ENCODE measurements at places on chromosomes 2 and 18. TPM values are rescaled to one million over a fixed set of nuclear protein-coding genes. Genes with fewer than 3 reads are reported as not detected.

- DNase-seq, result no peak
- peaks cover 7% of the 10 kb centered on the region for H3K4me1 ChIP-seq
- no peak overlapping the region for H3K4me3 ChIP-seq
- no peaks in the 10 kb centered on the region for H3K27me3 ChIP-seq
- H3K27ac ChIP-seq, result no peak overlapping the region
These were observed 36.0 kb downstream of the SULT1C2 start for GRCh38 chr2:108324531-108325255.

GRCh38 chr2:105125428-105125827, 87.6 kb downstream of the MRPS9 start:
- no peaks in the 10 kb centered on the region for H3K36me3 ChIP-seq
- H3K27me3 ChIP-seq, result peaks cover 14% of the 10 kb centered on the region
- no peak for DNase-seq
- H3K4me3 ChIP-seq, result no peak overlapping the region
- H3K4me1 ChIP-seq, result no peaks in the 10 kb centered on the region

DNA sequence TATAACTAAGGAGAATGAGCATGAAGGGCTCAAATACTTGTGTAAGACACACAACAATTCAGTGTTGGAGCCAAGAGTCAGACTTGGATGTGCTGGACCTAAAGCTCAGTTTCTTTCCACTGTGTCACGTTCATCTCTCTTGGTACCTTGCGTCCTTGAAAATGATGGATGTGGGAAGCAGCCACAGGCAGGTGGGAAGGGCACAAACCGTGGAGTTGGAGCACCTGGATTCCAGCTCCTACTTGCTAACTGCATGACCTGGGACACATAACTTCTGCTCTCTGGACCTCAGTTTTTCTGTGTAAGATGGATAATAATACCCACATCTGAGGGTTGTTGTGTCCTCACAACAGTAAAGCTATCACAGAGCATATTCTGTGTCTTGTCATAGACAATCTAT, 53.1 kb upstream of the PPP1CB start:
- H3K36me3 ChIP-seq, result no peaks in the 10 kb centered on the region
- DNase-seq, result no peak
- H3K27ac ChIP-seq, result no peak overlapping the region
- no peak overlapping the region for H3K4me3 ChIP-seq
- H3K4me1 ChIP-seq, result peaks cover 15% of the 10 kb centered on the region

- no peaks in the 10 kb centered on the region for H3K36me3 ChIP-seq
- DNase-seq, result no peak
- H3K4me3 ChIP-seq, result no peak overlapping the region
- H3K4me1 ChIP-seq, result no peaks in the 10 kb centered on the region
- no peak overlapping the region for H3K27ac ChIP-seq
These were observed 137.6 kb downstream of the TNS1 start for GRCh38 chr2:217864963-217865772.

- no peaks in the 10 kb centered on the region for H3K36me3 ChIP-seq
- no peaks in the 10 kb centered on the region for H3K4me1 ChIP-seq
- no peaks in the 10 kb centered on the region for H3K27me3 ChIP-seq
- no peak for DNase-seq
These were observed 398.7 kb downstream of the DSEL start for GRCh38 chr18:67117804-67118203.

DNA sequence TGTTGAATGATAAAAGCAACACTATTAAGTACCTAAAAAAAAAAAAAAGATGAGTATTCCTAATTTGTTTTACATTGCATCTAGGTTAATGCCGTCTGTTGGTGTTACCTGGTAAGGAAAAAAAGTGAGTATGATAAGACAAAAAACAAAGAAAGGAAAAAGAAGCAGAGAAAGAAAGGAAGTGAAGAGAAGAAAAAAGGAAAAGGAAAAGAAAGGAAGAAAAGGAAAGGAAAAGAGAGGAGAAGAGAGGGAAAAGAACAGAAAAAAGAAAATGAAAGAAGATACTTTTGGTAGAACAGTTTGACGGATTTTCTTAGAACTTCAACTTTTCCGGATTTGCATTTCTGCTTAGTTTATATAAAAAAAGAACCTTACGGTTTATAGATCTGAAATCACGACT, 387.9 kb downstream of the METTL4 start:
- no peak overlapping the region for H3K4me3 ChIP-seq
- H3K27me3 ChIP-seq, result no peaks in the 10 kb centered on the region
- no peak overlapping the region for H3K27ac ChIP-seq
- no peaks in the 10 kb centered on the region for H3K4me1 ChIP-seq
- no peaks in the 10 kb centered on the region for H3K36me3 ChIP-seq

- H3K27me3 ChIP-seq, result no peaks in the 10 kb centered on the region
- no peaks in the 10 kb centered on the region for H3K36me3 ChIP-seq
- H3K27ac ChIP-seq, result no peak overlapping the region
- no peak overlapping the region for H3K4me3 ChIP-seq
These were observed 200.8 kb downstream of the TFCP2L1 start for GRCh38 chr2:121084130-121084680.

DNA sequence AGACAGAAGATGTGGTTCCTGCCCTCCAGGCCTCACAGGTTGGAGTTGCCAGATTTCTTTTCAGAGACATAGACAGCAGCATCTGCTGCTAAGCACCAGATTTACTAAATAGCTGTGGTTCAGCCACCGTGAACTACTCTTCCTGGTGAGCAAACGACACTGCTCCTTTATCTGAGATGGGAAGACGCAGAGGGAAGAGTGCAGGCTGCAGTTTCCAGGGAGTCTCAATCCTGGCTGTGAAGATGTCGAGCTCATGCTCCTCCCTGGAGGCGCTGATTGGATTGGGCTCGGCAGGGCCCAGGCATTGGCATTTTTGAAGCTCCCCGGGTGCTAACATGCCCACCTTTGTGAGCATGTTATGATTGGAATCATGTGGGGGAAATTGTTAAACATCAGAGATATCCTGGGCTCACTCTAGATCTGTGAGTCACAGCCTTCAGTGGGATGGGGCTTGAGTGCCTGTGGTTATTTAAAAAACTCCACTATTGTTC, 314.8 kb downstream of the TSN start:
- no peaks in the 10 kb centered on the region for H3K36me3 ChIP-seq
- DNase-seq, result no peak
- no peaks in the 10 kb centered on the region for H3K4me1 ChIP-seq
- no peak overlapping the region for H3K4me3 ChIP-seq
- no peaks in the 10 kb centered on the region for H3K27me3 ChIP-seq

- no peaks in the 10 kb centered on the region for H3K27me3 ChIP-seq
- no peaks in the 10 kb centered on the region for H3K36me3 ChIP-seq
- H3K4me1 ChIP-seq, result peaks cover 6% of the 10 kb centered on the region
These were observed 34.2 kb downstream of the ROCK2 start for GRCh38 chr2:11310212-11310611.

DNA sequence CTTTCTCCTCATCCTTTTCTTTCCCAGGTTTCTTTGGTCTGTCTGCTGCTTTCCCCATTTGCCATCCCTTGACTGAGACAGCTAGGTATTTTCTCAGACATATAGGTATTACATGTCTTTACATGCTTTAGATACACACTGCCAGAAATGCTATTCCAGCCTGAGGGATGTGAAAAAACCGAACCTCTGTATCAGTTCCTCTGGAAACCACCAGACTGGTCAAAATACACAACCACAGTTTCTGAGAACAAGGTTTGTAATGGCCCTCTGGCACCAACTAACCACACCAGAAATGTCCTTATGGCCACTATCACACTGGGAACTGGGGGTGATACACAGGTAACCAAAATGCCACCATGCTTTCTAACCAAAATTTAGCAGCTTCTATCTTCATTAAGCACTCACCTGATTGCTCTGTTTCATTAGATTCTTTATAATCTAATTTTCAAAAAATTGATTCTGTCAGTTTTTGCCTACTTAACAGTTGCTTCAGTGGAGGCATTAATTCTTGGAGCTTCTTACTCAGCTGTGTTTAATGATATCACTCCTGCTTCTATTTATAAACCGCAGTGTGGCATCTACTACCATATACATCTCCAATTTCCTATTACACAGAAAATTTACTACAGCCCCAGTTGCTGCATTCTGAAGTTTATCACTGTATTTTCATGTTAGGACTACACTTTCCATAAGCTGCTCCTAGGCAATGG, 243.5 kb downstream of the WDPCP start:
- no peaks in the 10 kb centered on the region for H3K4me1 ChIP-seq
- H3K27me3 ChIP-seq, result no peaks in the 10 kb centered on the region
- H3K4me3 ChIP-seq, result no peak overlapping the region
- no peaks in the 10 kb centered on the region for H3K36me3 ChIP-seq
- no peak for DNase-seq

DNA sequence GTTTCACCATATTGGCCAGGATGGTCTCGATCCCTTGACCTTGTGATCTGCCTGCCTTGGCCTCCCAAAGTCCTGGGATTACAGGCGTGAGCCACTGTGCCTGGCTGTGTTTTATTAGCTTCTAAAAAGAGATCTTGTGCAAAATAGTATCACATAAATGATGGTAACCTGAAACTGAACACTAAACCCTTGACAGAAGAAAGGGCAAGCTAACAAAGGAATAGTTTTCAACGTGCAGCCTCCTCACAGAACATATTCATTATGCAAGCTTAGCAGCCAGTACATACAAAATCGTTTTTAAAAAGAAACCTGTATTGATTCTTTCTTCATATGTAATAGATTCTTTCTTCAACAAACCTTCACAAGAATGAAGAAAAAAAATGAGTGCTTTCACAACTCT, 20.6 kb downstream of the CHN1 start:
- H3K4me3 ChIP-seq, result no peak overlapping the region
- H3K4me1 ChIP-seq, result no peaks in the 10 kb centered on the region
- DNase-seq, result no peak
- no peak overlapping the region for H3K27ac ChIP-seq

DNA sequence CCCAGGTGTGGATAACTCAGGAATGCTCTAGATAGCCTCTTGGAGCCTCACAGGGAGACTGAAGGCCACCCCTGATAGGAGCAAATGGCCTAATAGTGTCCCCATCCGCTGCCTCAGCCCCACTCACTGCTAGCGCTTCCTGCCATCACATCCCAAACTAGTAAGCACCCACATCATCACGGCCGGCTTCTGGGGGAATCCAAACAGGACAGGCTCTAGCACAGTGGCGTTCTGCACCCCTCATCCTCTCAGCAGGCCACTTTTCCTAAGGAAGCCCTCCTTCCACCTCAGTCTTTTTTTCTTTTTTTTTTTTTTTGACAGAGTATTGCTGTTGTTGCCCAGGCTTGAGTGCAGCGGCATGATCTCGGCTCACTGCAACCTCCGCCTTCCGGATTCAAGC, 6.3 kb upstream of the AMER3 start:
- H3K36me3 ChIP-seq, result no peaks in the 10 kb centered on the region
- no peak overlapping the region for H3K4me3 ChIP-seq
- H3K27ac ChIP-seq, result no peak overlapping the region
- no peaks in the 10 kb centered on the region for H3K4me1 ChIP-seq
- peaks cover 16% of the 10 kb centered on the region for H3K27me3 ChIP-seq

DNA sequence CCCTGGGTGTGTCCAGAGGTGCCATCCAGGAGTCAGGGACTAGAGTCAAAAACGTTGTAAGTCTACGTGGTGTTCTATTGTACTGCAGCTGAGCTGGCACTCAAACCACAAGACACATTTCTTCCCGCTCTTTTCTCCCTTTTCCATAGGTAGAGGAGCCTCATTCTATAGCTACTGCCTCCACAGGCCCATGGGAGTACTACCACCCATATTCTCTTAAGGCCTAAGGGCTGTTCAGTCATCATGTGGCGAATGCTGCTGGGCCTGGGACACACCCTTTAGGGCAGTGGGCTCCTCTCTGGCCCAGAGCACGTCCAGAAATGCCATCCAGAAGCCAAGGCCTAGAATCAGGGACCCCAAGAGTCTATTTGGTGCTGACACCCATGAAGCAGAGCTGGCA, 1271.7 kb downstream of the CNTNAP5 start:
- H3K4me1 ChIP-seq, result no peaks in the 10 kb centered on the region
- H3K27me3 ChIP-seq, result no peaks in the 10 kb centered on the region
- no peak overlapping the region for H3K4me3 ChIP-seq
- H3K36me3 ChIP-seq, result no peaks in the 10 kb centered on the region

DNA sequence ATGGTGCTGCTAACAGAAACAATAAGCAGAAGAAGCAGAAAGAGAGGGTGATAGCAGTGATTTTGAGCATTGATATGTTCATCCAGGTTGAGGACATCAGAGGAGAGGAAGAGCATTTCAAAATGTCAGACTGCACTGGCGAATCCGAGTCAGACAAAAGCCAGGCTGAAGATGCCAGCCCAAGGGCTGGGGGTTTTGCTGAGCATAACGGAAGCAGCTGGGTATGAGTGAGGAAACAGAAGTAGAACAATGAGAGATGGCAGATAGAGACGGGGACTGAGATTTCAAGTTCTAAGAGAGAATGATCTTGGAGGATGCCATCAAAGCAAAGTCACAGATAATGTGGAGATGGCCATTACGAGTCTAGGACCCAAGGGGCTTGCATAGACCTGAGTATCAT, 151.2 kb downstream of the RNF144A start:
- no peaks in the 10 kb centered on the region for H3K27me3 ChIP-seq
- H3K4me1 ChIP-seq, result no peaks in the 10 kb centered on the region
- no peak for DNase-seq
- no peak overlapping the region for H3K27ac ChIP-seq
- H3K4me3 ChIP-seq, result no peak overlapping the region

DNA sequence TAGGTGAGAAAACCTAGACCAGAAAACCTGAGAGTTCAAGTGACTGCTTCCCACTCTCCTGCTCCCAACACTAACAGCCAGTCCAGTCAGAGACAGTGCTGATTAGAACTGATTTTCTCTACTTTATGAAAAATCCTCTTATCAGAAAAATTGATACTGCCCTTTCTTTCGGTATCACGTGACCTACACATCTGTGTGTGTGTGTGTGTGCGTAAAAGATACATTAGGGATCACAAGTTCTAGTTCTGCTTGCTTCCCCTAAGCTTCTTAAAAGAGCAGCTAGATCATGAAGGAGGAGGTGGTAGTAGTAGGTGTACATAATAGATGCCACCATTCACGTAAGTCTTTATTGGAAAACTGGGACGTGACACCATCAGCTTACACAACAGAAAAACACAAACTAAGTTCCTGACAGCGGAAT, 1.5 kb downstream of the ARL5A start:
- H3K4me3 ChIP-seq, result peak overlapping the region; percentile 83
- peaks cover 7% of the 10 kb centered on the region for H3K36me3 ChIP-seq
- H3K4me1 ChIP-seq, result peaks cover 10% of the 10 kb centered on the region
- no peaks in the 10 kb centered on the region for H3K27me3 ChIP-seq
- DNase-seq, result no peak
- H3K27ac ChIP-seq, result no peak overlapping the region

DNA sequence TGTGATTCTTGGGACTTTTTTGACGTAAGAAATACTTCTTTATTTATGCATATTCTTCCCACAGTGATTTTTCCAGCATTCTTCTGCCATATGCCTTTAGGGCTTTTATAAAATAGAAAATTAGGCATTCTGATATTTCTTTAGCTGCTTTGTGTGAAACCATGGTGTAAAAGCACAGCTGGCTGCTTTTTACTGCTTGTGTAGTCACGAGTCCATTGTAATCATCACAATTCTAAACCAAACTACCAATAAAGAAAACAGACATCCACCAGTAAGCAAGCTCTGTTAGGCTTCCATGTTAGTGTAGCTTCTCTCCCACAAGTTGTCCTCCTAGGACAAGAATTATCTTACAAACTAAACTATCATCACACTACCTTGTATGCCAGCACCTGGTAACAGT, 62.6 kb downstream of the EIF5B start:
- no peak for DNase-seq
- no peaks in the 10 kb centered on the region for H3K27me3 ChIP-seq
- peaks cover 95% of the 10 kb centered on the region for H3K36me3 ChIP-seq
- H3K27ac ChIP-seq, result no peak overlapping the region

Gene C2orf74
- 37.5 TPM for total RNA-seq

Gene LOXHD1
- not detected for total RNA-seq

Gene DPY30
- 99.9 TPM for total RNA-seq

Gene TLX2
- not detected for total RNA-seq

Gene THUMPD2
- total RNA-seq, result 16.1 TPM

Gene CTAGE1
- 0.11 TPM for total RNA-seq

Gene FECH
- 13.3 TPM for total RNA-seq

Gene ALK
- total RNA-seq, result not detected

Gene ZC3H15
- 81.7 TPM for total RNA-seq

Gene MAP3K19
- total RNA-seq, result not detected

Gene EPHA4
- 2.7 TPM for total RNA-seq

Gene LPIN1
- total RNA-seq, result 19.4 TPM

Gene CYP26B1
- total RNA-seq, result not detected
